Calu3 (cell line): ENCODE measurements at places on chromosomes 7 and 10.

DNA sequence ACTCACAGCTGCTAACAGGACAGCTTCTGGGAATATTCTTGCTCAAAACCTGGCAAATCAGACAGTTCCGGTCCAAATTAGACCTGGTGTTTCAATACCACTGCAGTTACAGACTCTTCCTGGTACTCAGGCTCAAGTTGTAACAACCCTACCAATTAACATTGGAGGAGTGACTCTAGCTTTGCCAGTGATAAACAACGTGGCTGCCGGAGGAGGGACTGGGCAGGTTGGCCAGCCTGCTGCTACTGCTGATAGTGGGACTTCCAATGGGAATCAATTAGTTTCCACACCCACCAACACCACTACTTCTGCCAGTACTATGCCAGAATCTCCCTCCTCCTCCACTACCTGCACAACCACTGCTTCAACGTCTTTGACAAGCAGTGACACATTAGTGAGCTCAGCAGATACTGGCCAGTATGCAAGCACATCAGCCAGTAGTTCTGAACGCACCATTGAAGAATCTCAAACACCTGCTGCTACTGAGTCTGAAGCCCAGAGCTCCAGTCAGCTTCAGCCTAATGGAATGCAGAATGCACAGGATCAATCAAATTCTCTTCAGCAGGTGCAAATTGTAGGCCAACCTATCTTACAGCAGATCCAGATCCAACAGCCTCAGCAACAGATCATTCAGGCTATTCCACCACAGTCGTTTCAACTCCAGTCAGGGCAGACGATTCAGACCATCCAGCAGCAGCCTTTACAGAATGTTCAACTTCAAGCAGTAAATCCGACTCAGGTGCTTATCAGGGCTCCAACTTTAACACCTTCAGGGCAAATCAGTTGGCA is 2.1 kb downstream of the SP4 start:
- no peak for DNase-seq

DNA sequence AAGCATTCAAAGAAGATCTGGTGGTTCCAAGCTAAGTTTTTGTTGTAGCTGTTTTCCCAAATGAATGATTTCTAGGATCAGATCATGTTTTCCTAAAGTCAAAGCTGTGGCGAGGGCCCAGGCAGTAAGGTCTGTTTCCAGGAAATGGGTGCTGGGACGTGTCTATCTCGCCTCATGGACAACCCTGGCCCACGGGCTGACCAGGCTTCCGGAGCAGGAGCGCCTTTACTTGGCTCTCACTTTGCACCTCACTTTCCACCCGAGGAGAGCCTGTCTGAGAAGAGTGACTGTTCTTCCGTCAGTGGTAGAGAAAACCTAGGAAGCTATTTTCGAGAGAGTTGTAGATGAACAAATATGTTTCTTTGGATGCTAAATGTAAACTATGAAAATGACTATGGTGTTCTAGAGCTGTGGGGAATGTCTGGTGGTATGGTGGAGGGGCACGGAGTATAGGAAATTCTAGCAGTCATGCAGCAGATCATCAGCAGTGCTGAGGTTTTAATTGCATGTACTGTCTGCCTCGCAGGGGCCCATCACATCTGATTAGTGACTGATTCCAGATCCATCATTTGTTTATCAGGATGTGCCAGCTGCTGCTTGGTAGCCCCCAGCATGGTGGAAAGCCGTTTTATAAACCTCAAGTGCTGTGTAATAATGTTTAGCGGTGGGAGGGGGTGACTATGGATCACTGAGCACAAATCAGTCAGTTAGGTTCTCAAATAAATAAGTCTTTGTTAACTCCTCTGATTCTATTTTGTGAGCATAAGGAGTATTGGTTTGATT is 66.6 kb downstream of the VWC2 start:
- DNase-seq = no peak

GRCh38 chr10:75083972-75084833 is 27.3 kb upstream of the SAMD8 start:
- DNase-seq = no peak

DNA sequence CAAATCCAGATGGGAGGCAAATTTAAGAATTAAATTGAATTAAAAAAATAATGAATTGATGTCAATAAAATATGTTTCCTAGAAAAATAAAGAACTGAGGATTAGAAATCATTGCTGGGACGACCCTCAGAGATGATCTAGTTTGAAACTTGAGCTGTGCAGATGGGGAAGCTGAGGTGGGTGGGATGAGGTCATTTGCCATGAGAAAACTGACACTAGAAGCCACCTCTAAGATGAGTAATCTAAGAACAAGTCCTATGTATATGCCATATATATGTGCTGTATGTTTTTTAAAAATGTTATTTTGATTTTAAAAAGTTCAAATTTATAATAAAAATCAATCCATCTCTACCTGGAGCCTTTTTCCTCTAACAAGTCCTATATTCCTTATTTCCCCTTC is 135.7 kb downstream of the RSU1 start:
- no peak for DNase-seq

GRCh38 chr10:58704671-58705141 is 192.0 kb downstream of the BICC1 start:
- DNase-seq = no peak

DNA sequence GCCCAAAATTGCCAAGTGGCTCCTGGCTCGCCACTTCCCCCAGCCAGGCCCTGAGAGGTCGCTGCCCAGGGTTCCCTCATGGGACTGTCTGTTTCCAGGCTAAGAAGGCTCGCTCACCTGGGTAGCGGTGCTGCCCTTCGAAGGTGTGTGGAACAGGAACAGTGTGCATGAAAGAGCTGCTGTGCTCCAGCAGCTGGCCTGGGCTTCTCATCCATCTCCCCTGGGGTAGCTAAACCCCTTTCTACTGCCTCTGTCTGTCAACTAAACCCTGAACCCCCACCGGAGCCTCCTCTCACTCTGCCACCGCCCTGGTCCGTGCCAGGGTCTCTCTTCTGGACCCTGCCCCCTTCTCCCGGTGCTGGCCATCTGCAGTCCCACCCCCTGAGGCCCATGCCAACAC is 152.9 kb downstream of the EBF3 start:
- DNase-seq = no peak

DNA sequence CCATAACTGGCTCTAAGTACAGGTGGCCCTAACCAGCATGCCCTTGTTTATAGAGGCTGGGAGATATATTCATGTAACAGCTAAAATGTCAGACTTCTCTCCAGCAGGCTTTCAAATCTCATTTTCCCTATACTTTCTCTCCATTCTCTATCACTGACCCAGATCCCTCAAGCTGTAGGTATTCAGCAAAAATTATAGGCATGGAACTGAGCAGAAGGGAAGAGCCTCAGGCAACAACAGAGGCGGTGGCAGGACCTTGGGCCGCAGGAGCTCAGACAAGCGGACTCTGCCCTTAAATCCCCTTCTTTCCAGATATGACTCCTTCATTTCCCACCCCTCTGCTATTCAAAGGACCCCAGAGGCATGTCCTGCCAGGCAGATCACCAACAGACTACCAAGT is 417.4 kb downstream of the PLXNA4 start:
- DNase-seq = no peak

DNA sequence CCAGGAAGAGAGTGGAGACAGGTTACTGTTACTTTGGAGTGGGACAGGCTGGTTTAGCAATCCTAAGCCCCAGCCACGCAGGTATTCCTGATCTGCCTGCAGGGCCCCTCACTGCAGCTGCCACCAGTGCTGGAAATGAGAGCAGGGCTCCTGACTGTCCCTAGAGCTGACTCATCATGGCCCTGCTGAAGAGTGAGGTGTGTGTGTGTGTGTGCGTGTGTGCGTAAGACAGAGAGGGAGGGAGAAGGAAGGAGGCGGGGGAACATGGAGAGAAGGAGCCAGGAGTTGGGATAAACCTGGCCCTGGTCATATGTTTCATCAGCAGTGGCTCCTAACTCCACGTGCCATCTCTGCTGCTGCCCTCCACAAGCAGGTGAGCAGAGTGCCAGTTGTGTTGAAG is 3.6 kb downstream of the FOXI2 start:
- DNase-seq = no peak

DNA sequence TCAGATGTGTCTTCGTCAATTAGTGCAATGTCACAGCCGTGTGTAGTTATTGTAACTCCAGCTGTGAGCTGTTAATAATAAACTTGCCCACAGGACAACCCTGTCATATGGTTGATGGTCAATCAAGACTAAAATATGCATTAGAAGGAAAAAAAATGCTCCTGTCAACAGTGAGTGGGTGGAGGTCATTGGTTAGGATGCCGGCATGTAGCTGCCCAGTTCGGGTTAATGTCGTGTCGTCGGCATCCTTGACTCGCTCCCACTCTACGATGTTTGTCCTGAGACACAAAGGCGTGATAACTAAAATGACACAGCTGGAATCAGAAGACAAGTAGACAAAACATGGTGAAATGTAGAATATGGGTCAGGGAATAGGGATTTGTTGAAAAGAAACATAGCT is 442.8 kb upstream of the NPVF start:
- no peak for DNase-seq

GRCh38 chr10:110483633-110484032 is 14.1 kb upstream of the DUSP5 start:
- DNase-seq = no peak

- no peak for DNase-seq
Observed at GRCh38 chr10:14409247-14409646, 78.5 kb upstream of the FRMD4A start.

- DNase-seq = no peak
Observed at GRCh38 chr7:30734497-30734896, 17.4 kb upstream of the INMT start.

DNA sequence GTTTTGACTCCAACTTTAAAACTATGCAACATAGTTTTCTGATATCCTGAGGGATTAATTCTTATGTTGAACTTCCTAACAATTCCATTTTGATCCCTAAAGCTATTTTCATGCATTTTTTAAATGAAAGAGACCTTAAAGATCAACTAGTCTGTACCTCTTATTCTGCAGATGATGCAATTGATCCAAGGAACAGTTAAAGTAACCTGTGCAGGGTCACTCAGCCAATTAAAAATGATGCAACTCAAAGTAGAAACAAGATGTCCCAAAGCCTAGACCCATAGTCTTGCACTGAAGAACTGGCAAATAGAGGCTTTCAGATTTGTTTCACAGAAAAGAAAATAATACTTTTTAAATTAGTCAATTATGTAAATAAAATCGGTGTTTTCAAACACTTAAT is 86.3 kb downstream of the IMMP2L start:
- DNase-seq = no peak

GRCh38 chr10:104581884-104582601 is 59.0 kb upstream of the SORCS3 start:
- no peak for DNase-seq

GRCh38 chr7:5426226-5426475 is 2.5 kb upstream of the TNRC18 start:
- DNase-seq = no peak

- peak; percentile 41 for DNase-seq
Observed at GRCh38 chr7:55438757-55439525, 73.8 kb downstream of the LANCL2 start.

DNA sequence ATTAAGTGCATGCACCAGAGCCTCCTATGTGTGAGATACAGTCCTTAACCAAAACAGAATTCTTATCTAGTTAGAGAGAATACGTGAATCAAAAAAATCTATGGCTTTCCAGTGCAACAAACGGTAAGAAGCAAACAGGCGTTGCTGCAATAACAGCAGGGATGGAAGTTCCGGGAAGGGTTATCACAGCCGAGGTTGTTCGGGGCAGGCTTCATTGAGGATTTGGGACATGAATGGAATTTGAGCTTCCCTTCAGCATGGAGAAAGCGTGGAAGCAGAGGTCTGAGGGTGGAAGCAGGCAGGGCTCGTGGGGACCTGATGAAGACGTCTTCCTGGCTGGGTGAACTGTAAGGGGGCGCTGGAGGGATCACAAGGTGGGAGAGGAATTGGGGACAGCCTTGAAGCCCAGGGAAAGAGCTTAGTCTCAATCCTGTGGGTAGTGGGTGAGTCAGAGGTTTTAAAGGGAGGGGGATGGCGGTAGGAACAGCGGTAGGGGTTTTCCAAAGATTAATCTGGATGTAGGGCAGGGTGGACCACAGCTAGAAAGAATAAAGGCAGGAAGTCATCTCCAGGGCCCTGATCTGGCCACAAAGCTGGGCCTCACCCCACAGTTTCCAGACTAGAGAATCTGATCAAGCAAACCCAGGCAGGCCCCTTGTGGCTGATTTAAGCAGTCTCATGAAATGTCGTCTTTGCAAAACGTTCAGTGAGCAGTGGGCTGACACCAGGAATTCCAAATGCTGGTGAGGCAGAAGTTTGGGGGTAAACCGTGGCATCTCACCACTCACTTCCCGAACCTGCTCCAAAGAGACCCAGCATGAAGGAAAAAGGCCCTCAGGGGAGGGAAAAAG is 65.1 kb downstream of the CALML3 start:
- DNase-seq = peak; percentile 19
